ENCODE measurements at places on chromosomes 5 and 9.

DNA sequence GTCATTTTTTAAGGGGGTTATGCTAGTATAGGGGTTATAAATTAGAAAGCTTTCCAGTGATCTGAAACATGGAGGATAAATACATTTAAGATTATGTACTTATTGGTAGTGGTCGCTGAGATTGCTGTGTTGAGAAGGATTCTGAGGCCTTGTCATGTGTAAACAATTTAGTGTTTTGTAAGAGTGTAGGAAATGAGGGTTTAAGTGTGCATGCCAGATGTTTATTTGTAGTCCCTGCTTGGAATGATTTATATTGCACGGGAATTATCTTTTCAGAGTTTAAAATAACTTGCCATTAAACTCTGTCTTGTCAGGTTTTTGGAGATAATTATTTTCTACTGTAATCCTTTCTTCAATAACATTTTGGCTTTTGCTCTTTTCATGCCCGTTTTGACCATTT, 19.4 kb downstream of the ZNF618 start:
- no peak for DNase-seq

- DNase-seq = no peak
Measured at GRCh38 chr9:128333451-128333869, 6.9 kb upstream of the SLC27A4 start.

GRCh38 chr5:173317091-173317730, 11.0 kb downstream of the STC2 start:
- no peak for DNase-seq

DNA sequence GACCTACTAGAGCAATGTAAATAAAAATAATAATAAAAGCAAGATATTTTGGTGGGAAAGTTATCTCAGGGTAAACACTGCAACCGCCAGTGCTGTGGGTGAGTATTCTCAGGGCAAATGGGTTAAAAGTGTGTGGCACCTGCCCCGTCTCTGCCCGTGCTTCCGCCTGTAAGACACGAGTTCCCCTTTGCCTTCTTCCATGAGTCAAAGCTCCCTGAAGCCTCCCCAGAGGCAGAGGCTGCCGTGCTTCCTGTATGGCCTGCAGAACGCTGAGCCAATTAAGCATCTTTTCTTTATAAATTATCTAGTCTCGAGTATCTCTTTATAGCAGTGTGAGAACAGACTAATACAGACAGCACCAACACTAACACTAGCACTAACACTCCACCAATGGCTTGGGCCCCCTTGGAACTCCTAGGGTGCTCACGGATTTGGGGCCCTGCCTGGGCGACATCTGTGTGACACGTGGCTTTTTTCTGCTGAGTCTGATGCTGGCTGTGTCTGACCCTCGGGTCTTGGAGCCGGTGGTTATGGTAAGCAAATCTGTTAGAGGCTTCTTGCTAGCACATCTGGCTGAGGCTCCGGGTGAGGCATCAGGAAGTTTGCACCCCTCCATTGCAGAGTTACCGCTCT, 10.6 kb downstream of the PLEKHG4B start:
- no peak for DNase-seq

DNA sequence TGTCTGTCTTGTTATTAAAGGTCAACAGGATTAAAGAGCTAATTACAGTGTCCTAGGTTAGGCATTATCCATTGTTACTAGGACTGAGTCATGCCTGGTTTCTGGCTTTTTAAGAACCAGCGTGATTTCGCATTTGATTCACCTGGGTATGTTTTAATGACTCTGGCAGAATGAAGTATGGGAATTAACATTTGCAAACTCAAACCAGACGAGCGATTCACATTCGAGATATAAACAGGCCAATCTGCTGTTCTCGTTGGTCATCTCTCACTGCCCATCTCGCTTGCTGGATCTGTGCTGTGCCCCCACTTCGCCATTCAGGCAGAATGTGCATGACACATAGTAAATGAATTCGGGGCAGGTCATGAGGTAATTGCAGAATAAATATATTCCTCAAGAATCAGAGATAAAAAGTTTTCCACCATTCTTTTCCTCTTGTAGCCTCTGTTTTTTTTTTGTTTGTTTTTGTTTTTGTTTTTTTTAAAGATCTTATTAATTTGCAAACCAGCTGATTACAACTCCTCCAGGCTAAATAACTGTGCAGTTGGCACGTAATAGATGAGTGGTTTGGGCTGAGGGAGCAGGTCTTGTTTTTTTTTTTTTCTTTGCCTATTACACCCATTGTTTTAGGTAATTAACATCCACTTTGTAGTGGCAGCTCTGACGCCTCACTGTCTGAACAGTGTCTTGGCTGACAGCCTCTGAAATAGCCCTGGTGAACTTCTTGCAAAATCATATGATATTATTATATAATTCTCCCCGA, 313.5 kb upstream of the MSX2 start:
- DNase-seq = no peak

GRCh38 chr5:98585661-98586310, 187.7 kb upstream of the RGMB start:
- no peak for DNase-seq

DNA sequence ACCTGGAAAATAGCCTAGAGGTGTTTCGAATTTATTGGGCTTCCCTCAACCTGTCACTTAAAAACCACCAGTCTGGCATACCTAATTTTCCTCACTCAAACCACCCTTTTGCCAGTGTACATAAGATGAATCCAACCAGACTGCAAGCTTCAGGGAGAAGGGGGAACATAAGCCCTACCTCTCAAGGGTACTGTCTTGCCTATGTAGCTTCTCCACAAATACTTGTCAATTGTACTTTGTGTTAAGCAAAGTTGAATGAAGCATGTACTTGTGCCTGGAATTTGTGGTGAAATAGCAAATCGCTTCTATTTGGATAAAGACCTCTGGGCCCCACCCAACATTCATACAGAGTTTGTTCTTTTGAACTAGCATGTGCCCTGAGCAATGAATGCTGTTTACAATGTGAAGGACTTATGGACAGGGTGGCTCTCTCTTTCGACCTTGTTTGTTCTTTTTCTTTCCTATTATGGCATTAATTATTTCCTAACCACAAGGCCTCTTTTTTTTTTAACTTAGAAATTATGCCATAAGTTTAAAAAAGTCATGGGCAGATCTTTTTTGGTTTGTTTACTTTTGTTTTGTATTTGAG, 580.2 kb downstream of the EBF1 start:
- no peak for DNase-seq

DNA sequence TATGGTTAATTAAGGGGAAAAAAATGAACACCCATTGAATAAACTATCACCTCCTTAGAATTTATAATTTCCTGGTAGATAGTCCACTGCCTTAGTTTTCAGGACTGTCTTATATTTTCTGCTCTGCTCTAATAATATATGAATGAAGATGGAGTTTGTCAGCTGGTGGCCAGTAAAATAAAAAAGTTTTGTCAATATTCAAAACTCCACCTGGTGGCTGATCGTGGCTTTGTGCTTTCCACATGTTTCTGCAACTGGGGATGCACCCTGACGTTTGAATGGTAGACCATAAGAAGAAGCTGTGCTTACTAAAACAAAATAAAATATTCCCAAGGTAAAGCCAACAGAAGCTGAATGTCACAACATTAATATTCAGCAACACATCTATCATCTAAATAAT, 286.6 kb upstream of the IZUMO3 start:
- no peak for DNase-seq

- no peak for DNase-seq
Measured at GRCh38 chr9:127776195-127776923, 2.1 kb downstream of the SH2D3C start.

DNA sequence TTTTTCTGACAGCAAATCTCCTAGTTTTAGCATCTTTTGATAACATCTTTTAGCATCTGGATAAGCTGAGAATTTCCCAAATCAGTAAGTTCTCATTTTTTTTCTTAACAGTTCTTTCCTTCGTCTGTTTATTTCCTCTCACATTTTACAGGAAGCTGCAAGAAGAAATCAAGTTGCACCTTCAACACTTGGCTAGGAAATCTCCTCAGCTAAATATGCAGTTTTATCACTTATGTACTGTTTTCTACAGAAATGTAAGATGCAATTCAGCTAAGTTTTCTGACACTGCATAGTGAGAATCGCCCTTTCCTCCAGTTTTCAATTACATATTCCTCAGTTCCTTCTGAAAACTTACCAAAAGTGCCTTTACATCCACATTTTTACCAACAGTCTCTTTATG, 59.0 kb upstream of the MSX2 start:
- no peak for DNase-seq

- no peak for DNase-seq
Measured at GRCh38 chr9:83630938-83631457, 8.1 kb downstream of the IDNK start.

DNA sequence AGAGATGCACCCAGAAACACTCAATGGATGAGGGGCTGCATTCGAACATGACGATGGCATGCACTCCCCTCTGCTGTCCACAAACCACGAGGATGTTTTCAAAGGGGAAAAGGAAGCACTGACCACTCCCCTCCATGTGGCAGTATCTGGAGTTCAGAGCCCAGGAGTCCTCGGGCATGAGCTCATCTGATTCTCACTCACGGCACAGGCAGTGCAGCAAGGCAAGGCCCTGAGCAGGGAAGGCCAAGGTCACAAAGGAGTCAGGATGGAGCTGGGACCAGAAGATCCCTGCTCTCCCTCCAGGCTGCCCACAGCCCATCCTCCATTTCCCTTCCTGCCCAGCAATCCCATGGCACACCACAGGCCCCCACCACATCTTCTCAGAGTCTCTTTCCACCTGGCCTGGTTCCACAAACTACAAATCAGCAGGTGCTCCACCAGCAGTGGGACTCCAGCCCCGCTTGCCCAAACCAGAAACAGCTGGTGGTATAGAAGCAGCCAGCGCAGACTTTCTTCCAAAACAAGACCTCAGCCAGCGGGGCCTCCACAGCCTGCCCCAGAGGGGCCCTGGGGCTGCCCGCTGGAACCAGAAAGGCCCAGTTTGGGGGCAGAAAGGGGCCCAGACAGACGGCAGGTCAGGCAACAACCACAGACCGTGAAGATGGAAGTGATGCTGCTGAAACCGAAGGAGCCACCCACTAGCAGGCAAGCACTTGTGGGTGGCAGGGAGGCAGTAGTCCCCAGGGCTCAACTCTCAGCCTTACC, 12.2 kb downstream of the TNIP1 start:
- DNase-seq = no peak

DNA sequence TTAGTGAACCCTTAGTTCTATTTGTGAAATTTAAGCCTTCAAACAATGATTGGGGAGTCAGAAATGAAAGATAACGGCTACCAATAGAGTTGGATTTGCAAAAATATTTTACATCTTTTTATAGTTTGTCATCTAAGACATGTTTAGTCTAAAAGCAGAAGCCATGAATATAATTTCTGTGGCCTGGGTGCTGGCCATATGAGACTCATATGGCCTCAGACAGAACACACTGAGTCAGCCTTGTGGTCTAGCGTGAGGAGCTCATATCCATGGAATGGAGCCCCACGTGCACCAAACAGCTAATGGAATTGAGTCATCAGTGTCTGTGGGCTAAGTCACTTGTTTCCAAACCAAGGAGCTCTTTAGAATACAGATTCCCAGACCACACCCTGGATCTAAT, 240.7 kb upstream of the NREP start:
- DNase-seq = peak; percentile 97

DNA sequence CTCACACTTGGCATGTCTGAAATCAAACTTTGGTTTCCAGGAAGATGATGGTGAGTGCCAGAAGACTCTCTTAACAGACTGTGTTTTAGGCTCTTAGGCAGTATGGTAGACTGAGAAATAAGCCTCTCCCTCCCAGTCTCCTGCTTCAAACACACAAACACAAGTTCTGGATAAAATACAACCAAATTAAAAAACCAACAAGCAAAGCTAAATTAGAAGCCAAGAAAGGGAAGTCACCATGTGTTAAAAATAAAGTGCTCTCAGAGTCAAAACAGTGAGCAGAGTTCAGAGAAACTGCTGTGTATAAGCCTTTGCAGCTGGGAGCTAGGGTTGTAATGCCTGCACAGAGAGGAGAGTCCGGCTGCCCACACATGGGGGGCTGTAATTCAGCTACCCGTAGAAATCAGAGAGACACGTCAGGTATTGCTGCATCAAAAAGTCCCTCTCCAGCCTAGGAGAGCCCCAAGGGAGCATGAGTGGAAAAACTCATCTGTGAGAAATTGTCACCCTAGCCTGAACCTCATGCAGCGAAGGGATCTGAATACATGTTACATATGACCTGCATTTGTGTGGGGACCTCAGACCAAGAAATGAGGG, 62.6 kb downstream of the ANGPTL2 start:
- no peak for DNase-seq

DNA sequence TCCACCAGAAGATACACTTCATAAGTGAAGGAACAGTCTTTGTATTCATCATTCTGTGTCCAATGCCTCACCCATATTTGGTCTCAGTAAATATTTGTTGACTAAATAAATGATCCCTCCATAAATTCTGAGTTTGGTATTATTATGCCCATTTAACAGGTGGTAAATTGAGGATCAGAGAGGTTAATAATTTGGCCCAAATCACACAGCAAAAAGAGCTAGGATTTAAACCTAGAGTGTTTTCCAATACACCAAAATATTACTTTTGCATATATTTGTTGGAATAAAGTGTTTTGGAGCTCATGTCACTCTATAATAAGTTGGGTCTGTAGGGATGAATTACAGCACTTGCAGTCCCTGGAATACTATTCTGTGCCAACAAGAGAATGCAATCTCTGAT, 470.3 kb downstream of the ARHGEF28 start:
- DNase-seq = no peak

GRCh38 chr5:134576386-134577021, 51.0 kb downstream of the JADE2 start:
- DNase-seq = no peak

- DNase-seq = peak; percentile 33
Measured at GRCh38 chr9:26163931-26164330, 485.7 kb upstream of the TUSC1 start.

- no peak for DNase-seq
Measured at GRCh38 chr5:171310212-171310818, 1.3 kb downstream of the TLX3 start.

GRCh38 chr5:176679365-176680225, 32.3 kb downstream of the TSPAN17 start:
- no peak for DNase-seq

DNA sequence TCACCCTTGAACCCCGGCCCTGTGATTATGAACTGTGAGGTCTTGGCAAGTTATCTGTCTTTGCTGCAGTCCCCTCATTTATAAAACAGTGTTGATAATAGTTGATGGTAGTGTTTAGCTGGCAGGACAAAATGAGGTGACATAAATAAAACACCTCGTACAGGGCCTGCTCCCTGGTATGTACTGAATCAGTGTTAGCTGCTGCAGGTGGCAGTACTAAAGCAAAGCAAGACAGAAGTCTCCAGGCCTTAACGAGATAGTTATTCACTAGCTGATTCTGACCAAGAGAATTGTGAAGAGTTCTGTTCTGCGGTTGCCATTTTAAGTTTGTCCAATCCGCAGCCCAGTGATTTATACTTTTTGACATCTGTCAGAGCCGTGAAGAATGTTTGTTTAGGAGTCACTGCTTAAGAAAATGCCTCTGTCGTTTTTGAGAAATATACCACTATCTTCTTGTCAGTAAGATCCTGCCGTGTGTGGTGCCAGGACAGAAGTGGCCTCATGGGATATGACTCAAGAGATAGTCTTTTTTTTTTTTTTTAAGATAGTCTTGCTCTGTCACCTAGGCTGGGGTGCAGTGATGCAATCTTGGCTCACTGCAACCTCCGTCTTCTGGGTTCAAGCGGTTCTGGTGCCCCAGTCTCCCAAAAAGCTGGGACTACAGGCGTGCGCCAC, 75.9 kb downstream of the KDM4C start:
- peak; percentile 7 for DNase-seq

Measured in fibroblast of pulmonary artery (primary cell).